Colonic mucosa (tissue), 4 donors: ENCODE measurements at places on chromosomes 6 and 20. TPM values are rescaled to one million over a fixed set of nuclear protein-coding genes. Genes with fewer than 3 reads are reported as not detected.

GRCh38 chr6:125314009-125314581 lies 12.3 kb upstream of the HDDC2 start:
- peak; percentile 65 for DNase-seq

GRCh38 chr6:122347280-122347679 lies 52.2 kb upstream of the HSF2 start:
- no peak for DNase-seq

- no peak for DNase-seq
Observed at GRCh38 chr20:62117658-62118057, 4.6 kb upstream of the LSM14B start.

- DNase-seq: peak; percentile 73
Observed at GRCh38 chr20:58308680-58309527, 611 bp upstream of the RAB22A start.

DNA sequence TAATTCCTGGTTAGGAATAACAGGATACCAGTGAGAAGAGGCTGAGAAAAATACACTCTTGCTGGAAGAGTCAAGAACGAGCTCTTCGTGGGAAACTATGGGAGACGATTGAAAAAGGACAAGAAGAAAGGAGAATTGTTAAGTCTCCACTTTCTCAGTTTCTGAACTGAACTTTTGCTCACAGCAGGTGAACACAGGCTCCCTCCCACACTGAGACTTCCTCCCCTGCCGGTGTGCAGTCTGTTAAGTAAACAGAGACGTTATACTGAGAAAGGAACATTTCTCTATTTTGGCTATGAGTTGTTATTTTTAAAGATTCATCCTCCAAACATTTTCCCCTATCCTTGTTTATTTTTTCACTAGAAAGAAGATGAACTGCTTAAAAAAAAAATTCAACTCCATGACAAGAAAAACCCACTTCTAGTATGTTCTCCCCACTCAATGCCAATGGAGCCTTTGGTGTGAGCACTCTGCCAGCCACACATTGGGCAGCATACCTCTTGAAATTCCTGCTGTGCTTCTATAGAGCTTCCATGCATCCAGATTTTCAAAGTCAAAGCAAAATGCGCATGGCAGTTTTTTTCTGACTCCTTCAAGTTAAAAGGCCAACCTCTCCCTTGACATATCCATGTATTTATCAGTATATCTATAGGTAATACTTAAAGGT lies 250.5 kb downstream of the ESR1 start:
- DNase-seq: no peak

GRCh38 chr6:148382861-148383260 lies 40.2 kb downstream of the SASH1 start:
- no peak for DNase-seq

DNA sequence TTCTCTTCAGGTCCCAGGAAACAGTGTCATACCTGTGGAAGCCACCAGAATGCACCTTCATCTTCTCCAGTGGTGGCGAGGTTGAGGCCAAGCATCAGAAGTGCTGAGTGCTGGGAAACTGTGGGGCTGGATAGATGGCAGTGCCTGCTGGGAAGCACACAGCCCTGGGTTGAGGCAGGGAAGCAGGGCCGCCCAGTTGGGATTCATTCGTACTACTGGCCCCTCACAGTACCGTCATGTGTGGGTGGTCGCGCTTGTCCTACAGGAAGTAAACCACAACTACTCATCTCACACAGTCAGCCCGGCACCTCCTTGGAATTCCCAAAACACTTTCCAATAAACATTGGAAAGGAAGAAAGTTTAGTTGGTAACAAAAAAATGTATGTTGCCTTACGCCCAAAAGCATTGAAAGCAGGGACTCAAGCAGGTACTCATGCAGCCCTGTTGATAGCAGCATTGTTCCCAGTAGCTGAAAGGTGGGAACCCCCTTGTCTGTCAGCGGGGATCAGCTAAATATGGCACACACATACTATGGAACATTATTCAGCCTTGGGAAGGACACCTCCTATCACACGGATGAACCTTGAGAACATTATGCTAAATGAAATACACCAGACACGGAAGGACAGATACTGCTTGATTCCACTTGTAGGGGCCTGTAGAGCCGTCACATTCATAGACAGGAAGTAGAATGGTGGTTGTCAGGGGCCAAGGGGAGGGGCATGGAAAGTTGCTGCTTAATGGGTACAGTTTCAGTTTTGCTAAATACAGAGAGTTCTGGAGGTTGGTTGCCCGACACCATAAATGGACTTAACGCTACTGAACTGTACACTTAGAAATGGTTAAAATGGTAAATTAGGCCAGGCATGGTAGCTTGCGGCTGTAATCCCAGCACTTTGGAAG lies 162.7 kb downstream of the MTHFD1L start:
- no peak for DNase-seq

GRCh38 chr20:1632178-1632577 lies 12.4 kb upstream of the SIRPB1 start:
- no peak for DNase-seq

DNA sequence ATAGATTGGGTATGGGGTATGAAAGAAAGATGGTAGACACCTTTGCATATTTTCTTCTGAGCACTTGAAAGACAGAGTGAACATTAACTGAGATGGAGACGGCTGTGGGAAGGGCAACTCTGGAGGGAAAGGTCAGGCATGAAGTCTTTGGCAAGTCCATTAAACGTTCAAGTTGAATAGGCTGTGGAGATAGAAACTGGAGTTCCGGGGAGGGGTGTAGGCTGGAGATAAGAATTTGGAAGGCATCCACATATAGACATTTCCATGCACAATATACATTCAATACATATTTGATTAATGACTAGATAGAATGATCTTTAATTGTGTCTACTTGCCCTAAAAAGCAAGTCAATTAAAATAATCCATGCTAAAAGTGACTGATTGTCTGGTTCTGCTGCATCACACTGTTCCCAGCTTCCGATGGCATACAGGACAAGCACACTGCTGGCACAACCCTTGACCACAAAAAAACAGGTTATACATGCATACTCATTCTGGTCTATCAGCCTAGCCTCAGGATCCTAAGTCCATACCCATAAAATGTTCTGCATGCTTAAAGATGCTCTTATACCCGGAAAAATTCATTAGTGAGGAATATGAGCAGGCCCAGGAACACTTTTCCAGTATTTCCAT lies 1.9 kb upstream of the MYLK4 start:
- no peak for DNase-seq

DNA sequence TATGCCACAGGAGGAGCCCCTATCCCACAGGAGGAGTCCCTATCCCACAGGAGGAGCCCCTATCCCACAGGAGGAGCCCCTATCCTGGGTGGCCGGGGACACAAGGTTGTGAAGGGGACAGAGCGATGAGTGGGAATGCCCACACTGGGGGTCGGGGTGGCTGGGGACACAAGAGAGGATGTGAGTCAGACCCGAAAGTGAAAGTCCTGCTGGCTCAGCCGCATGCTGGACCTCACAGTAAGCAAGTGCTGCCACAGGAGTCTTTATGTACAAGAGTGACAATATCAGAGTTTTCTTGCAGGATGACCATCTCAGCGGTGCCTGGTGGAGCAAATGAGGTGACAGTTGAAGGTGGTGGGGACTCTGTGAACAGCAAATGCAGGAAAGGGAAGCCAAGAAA lies 93.7 kb downstream of the PSMB1 start:
- no peak for DNase-seq

GRCh38 chr6:35089935-35090505 lies 51.1 kb downstream of the TCP11 start:
- peak; percentile 15 for DNase-seq

DNA sequence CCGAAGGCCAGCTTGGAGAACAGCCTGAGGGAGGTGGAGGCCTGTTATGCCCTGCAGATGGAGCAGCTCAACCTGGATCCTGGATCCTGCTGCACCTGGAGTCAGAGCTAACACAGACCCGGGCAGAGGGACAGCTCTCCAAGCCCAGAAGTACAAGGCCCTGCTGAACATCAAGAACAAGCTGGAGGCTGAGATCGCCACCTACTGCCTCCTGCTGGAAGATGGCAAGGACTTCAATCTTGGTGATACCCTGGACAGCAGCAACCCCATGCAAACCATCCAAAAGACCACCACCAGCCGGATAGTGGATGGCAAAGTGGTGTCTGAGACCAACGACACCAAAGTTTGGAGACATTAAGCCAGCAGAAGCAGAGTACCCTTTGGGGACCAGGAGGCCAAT lies 223.5 kb upstream of the ID4 start:
- no peak for DNase-seq

GRCh38 chr6:78598966-78599365 lies 268.4 kb upstream of the IRAK1BP1 start:
- DNase-seq: no peak

- no peak for DNase-seq
Observed at GRCh38 chr6:10223841-10224240, 191.0 kb downstream of the TFAP2A start.

GRCh38 chr20:61303675-61304074 lies 51.6 kb downstream of the CDH4 start:
- no peak for DNase-seq

DNA sequence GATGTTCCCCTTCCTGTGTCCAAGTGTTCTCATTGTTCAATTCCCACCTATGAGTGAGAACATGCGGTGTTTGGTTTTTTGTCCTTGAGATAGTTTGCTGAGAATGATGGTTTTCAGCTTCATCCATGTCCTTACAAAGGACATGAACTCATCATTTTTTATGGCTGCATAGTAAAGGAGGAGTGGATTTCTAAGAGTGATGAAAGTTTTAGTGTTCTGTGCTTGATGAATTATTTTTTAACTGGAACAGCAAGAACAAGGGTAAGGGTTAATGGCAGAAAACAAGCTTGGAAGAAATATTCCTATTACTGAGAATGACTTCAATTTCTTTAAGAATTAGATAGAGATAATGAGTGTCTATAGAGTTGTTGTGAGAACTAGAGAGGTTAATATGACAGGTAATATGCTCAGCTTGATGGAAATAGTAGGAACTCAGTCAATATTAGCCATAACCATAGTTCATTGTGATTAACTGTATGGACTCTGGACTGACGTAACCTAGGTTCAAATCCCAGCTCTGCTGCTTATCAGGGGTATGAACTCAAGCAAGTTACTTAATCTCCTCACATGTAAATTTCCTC lies 190.0 kb downstream of the RPS12 start:
- no peak for DNase-seq

DNA sequence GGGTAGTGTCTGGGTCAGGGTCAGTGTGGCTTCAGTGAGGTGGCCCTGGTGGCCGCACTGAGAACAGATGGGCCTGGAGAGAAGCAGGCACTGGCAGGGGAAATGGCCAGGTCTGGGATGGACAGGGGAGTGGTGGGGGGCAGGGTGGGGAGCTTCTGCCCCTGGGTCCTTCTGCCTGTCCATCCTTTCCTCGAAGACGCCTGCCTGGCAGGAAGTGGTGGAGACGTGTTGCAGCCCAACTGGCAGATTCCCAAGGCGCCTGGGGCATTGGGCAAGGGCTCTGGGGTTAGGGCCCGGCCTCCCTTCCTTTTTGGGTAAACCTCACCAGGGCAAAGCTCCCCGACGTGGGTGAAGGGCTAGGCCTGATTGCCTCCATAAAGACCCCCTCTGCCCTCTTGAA lies 10.4 kb downstream of the SRC start:
- no peak for DNase-seq

DNA sequence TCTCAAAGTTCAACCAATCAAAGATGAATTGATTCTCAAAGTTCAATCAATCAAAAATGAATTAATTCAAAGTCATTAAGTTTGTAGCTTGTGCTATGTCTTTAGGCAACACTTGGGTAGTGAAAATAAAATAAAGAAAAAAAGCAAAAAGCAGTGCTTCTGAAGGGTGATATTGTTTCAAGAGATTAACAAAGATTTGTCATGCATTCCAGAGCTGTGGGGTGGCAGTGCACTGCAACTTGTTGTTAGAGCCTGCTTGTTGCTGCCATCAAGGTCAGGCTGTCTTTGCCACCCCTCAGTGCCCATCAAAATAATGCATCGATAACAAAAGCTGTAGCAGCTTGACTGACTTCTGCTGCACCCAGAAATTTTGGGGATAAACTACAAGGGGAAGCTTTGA lies 128.6 kb downstream of the RNF144B start:
- DNase-seq: no peak

DNA sequence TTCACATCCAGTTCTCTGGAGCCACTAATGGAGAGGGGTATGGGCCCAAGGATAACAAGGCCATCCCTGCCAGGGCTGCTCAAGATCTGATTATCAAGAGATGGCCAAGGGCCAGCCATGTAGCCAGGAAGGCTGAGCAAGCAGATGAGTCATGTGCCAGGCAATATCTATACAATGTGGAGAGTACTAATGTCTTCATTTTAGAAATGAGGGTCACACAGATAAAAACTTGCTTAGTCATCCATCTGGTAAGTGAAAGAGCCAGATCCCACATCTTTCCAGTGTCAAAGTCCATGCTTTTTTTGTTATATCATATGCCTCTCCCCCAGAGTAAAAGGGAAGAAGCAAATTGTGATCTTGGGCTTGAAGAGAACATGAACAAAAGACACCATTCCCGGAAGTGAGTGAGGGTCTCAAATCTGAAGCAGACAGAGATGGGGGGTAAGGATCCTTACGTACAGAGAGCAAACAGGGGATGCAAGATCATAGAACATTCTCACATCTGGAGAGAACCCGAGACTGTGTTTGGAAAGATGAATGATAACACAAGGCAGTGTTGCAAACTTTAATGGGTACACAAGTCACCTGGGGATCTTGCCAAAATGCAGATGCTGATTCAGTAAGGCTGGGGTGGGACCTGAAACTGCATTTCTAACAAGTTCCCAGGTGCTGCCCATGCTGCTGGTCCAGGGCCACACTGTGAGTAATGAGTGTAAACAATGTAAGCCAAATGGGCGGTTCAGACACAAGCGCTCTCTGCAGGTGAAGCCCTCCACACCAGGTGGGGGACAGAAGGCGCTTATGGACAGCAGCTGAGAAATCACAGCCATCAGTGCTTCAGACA lies 20.0 kb upstream of the GSTA3 start:
- no peak for DNase-seq

DNA sequence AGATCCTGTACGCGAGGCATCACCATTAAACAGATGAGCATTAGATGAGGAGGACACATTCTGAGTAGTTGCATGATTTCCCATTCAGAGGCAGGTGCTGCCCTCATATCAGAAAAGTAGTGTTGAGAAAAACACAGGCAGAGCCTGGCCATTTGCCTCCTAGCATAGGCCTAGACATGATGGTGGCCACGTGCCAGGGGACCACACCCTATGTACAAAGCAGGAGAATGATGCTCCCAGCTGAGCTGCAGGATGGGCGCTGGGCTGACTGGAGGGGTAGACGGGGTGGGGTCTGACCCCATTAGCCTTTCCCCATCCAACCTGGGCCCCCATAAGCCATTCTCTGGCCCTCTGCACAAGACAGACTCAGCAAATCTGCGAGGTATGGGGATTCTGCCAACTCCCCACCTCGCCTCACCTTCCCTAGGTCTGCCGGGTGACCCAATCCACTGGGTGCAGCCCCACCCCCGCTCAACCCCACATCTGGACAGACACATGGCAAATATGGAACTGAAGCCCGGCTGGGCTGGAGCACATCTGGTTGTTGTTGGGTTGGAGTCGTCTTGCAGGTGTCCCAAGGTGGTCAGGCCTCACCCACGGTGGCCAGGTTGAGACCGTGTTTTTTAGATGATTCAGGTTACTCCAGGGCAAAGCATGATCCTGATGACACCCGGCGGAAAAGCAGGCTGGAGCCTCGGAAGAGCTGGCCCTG lies 13.9 kb downstream of the PI16 start:
- peak; percentile 45 for DNase-seq

GRCh38 chr6:80145509-80145908 lies 39.0 kb downstream of the BCKDHB start:
- no peak for DNase-seq

Gene CCN2
- total RNA-seq: 115 TPM

Gene CLPSL1
- not detected for total RNA-seq

Gene LTB
- total RNA-seq: 5.7 TPM

Gene CCN6
- not detected for total RNA-seq

Gene GPSM3
- total RNA-seq: 8.6 TPM

Gene NKAIN2
- total RNA-seq: 0.21 TPM

Gene LY6G6D
- not detected for total RNA-seq

Gene RBBP8NL
- 5.9 TPM for total RNA-seq

Gene TM9SF4
- 76.7 TPM for total RNA-seq
